ENCODE measurements at places on chromosomes 13 and 19.
A peak's percentile ranks its signal among the peaks of the same experiment; 100 is the strongest.

GRCh38 chr19:12757544-12758274 lies 6.1 kb downstream of the BEST2 start:
- peak; percentile 91 for DNase-seq

GRCh38 chr19:1459479-1459878 lies 9.6 kb downstream of the APC2 start:
- no peak for DNase-seq

GRCh38 chr19:40519352-40520322 lies 52.8 kb downstream of the SPTBN4 start:
- DNase-seq = no peak

GRCh38 chr13:60727140-60727539 lies 330.1 kb downstream of the TDRD3 start:
- DNase-seq = no peak

GRCh38 chr19:11813703-11814028 lies 407 bp upstream of the ZNF440 start:
- no peak for DNase-seq

- DNase-seq = no peak
Observed at GRCh38 chr13:85436029-85436428, 363.2 kb downstream of the SLITRK6 start.

GRCh38 chr13:114136576-114136975 lies 4.2 kb upstream of the RASA3 start:
- DNase-seq = no peak

- DNase-seq = peak; percentile 72
Observed at GRCh38 chr19:10551698-10552301, 8.1 kb downstream of the ATG4D start.

GRCh38 chr13:99399623-99399974 lies 92.4 kb upstream of the GPR183 start:
- DNase-seq = no peak

- no peak for DNase-seq
Observed at GRCh38 chr13:94483970-94484369, 4.5 kb upstream of the DCT start.

DNA sequence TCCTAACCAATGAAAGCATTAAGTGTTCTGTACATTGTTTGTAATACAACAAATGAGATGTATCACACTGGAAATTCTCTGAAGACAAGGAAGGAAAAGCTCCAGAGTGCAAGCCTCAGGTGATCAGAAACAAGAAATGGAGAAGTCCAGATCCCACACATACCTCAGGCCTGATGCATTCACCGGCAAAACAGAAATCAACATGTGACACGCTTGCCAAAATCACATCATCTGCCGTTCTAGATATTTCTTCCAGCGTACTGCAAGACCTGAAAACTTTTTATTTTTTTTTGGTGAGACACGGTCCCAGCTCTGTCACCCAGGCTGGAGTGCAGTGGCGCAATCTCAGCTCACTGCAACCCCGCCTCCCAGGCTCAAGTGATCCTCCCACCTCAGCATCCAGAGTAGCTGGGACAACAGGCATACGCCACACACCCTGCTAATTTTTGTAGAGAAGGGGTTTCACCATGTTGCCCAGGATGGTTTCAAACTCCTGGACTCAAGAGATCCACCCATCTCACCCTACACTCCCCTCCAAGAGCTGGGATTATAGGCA lies 48.6 kb downstream of the FOXO1 start:
- DNase-seq = no peak

DNA sequence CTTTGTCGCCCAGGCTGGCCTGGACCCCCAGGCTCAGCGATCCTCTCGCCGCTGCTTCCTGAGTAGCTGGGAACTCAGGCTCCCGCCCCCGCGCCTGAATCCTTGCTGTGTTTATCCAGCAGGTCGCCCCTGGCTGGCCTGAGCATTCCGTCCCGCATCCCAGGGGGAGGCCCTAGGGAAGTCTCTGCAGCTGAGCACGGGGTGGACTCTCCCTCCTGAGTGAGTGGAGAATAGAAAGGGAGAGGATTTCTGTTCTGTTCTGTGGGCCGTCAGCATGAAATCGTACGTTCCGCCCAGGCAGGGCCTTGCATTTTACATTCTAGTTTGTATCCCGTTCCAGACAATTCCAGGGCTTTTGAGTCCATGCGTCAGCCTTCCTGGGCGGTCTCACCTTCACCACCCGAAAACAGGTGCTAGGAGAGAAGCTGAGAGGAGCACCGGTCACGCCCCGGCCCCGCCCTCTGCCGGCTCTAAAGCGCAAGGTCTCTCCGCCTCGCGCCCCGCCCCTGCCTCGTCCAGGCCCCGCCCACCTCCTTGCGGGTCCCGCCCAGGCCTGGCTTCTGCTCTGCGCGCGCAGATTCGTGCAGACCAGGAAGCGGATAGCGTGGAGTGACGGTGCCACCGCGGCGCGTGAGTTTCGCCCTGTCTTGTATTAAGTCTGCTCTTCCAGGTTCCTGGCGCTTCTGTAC lies at the start of gene ZNF761:
Gene ZNF761, plus strand, starts transcription at position 586 of the 689 bp plus-strand sequence. CDS start 15,285 bp downstream, outside the sequence.
- peak; percentile 65 for DNase-seq

- DNase-seq = no peak
Observed at GRCh38 chr13:40648040-40648439, 18.4 kb downstream of the FOXO1 start.

GRCh38 chr19:51293571-51294210 lies 17.8 kb upstream of the IGLON5 start:
- no peak for DNase-seq

GRCh38 chr19:44748426-44749254 lies at the start of gene BCL3:
BCL3 (plus strand) TSS chr19:44748708; CDS start chr19:44748791, 83 bp downstream.
- DNase-seq = peak; percentile 76

DNA sequence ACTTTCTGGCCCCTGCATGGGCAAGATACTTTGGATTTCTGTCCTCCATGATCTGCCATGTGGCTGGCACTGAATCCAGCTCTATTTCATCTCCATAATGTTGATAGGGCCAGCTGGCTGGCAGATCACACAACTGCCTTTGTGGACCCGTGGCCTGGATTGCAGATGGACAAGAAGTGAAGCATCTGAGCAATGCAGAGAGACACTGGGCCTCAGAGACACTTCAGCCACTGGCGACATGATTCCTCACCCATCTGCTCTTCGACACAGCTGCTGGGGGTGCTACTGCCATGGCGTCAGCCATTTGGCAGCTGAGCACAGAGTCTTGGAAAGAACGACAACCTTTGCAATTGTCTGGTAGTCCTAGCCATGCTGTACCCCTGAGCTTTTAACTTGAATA lies 79.5 kb upstream of the MYO16 start:
- no peak for DNase-seq

- no peak for DNase-seq
Observed at GRCh38 chr13:103395139-103395538, 328.9 kb upstream of the SLC10A2 start.

DNA sequence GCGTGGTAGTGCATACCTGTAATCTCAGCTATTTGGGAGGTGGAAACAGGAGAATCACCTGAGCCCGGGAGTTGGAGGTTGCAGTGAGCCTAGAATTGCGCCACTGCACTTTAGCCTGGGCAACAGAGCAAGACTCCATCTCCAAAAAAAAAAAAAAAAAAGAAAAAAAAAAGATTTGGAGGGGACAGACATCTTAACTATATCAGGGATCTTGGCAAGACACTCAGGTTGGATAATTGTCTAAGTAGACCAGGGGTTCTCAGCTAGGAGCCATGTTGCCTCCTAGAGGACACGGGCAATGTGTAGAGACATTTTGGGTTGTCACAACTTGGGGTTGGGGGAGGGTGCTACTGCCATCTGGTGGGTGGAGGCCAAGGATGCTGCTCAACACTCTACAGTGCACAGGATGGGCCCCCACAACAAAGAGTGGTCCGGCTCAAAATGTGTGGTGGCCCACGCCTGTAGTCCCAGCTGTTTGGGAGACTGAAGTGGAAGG lies 1.9 kb upstream of the ZNF580 start:
- DNase-seq = no peak

GRCh38 chr13:111429064-111429558 lies 108.7 kb downstream of the TEX29 start:
- peak; percentile 41 for DNase-seq

DNA sequence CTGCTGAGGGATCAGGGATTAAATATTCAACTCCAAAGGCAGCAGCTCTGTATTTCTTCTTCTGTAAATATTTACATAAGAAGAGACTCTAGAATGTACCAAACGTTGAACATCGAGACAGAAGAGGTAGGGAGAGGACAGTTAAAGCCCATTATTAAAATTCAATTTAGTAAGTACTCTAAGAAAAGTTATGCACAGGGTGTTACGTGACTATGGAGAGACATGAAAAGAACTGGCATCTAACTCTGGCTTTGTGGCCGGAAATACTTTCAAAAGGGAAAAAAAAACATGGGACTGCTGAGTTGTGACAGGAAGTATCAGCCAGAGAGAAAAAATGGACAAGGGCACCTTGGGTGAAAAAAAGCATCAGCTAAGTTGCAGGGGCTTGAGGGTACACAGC lies 36.7 kb downstream of the LNX2 start:
- no peak for DNase-seq

DNA sequence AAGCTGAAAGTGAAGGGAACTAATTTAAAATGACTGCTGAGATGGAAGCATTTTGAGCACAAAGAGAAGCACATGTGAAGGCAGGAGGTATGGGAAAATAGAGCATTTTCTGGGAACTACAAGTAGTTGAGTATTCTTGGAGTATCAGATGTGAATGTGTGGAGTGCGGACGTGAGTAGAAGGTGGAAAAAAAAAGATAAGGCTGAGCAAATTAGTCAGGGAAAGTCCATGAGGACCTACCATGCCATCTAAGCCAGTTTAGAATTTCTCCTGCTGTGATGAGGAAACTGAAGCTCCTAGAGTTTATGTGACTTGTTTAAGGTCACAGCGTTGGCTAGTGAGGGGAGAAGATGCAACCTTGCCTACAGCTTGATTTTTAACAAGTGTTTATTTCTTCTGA lies 578.1 kb upstream of the MIR17HG start:
- no peak for DNase-seq

GRCh38 chr13:29801102-29801501 lies 49.3 kb downstream of the UBL3 start:
- DNase-seq = no peak

- no peak for DNase-seq
Observed at GRCh38 chr19:48968179-48968661, 3.1 kb downstream of the FTL start.

DNA sequence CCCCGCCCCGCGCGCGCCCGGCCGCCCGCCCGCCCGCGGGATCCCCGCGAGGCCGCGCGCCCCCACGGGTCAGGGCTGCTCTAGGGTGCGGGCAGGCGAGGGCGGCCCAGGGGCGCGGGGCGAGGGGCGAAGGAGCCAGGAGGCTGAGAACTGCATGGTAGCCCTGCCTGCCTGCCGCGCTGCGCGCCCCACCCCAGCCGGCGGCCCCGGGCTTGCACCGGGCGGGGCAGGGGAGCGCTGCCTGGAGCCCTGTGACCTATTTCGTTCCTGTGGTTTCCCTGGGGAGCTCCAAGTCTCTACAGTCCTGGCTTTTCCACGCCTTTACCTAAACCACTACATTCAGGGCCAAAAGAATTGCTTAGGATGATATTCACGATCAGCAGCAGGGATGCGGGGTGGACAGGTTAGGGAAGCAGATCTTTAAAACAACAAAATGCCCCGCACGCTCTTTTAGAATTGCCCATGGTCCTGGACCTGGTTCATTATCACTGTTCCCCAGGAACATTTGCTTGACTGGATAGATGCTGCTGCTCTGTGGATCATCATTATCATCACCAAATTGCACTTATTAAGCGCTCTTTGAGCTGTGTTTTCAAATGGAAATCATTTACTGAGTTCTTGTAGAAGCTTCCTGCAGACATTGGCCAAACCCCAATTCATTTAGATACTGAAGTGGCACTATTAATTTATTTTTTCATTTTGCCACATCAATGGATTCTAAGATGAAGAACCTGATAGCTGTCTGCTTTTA lies 421 bp upstream of the GPR12 start:
- no peak for DNase-seq

DNA sequence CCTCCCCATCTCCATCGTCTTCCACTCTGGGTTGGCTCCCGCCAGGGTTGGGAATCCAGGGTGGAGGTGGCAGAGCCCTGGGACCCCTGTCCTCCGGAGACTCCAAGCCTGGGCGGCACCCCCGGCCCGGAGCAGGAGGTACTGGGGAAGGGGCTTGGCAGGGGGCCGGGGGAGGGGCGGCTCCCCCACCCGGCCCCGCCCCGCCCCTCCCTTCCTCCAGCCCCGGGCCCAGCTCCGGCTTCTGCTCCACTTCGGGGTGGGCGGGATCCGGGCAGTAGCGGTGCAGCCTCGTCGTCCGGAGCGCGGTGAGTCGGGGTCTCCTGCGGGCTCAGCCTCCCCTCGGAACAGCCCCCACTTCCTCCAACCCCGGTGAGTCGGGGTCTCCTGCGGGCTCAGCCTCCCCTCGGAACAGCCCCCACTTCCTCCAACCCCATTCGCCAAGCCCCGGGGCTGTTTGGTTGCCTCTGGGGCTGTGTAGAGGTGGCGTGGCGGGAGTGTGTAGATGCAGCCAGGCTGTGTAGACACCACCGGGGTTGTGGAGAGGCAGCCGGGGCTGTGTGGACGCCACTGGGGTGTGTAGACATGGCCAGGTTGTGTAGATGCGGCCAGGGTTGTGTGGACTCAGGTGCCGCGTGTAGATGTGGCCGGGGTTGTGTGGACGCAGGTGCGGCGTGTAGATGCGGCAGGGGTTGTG lies at the start of gene TMPRSS9:
Gene TMPRSS9, plus strand, starts transcription at position 274 of the 694 bp plus-strand sequence. CDS start 29,521 bp downstream, outside the sequence.
- DNase-seq = no peak

- no peak for DNase-seq
Observed at GRCh38 chr13:24650161-24650560, 30.0 kb upstream of the ATP12A start.

DNA sequence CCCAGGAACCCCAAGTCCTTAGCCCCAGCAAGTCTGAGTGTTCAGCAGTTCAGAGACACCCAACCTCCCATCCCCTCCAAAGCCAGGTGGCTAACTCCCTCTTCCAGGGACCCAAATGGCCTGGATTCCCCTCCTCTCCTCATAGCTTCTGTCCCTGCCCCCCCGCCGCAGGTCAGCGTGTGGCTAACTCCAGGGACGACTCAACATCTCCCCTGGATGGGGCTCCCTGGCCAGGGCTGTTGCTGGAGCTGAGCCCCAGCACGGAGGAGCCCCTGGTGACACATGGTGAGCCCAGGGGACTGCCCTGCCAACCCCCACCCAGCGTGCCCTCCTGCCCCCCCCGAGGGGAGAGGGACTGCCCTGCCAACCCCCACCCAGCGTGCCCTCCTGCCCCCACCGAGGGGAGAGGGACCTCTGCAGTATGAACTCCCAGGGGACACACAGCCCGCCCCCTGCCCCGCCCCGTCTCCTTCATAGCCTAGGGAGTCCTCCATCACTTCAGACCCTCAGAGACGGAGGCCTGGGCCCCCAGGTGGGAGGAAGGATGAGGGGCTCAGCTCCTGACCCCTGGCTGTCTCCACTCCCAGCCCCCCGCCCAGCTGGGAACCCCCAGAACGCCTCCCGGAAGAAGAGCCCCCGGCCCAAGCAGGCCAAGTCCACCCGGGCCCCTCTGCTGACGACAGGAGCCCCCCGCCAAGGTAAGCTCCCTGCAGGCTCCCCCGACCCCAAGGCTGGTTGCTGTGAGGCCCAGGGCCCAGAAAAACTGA lies 1.7 kb downstream of the SSC5D start:
- DNase-seq = no peak
